ENCODE measurements at places on chromosomes 6 and 20. TPM values are rescaled to one million over a fixed set of nuclear protein-coding genes. Genes with fewer than 3 reads are reported as not detected.

DNA sequence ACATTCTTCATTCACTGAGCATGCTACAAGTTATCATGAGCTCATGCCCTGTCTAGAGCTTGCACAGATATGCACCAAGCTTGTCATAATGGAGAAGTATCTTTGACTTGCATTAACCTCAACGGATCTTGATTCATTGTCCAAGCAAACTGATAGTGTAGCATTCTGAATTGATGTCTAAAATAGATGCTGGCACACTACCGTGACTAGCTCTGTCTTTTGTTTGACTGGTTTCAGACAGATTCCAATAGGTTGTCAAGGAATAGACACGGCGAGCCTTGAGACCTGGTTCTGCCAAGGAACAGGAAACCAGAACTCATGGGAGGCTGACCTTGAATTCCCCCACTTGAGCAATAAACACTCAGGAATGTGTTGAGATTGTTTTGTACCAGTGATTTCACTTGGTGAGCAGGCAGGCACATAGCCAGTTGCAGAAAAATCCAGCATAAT, 1153.1 kb upstream of the GJE1 start:
- DNase-seq, result no peak

- DNase-seq, result no peak
These were observed 205.7 kb downstream of the OTOR start for GRCh38 chr20:16953858-16954257.

DNA sequence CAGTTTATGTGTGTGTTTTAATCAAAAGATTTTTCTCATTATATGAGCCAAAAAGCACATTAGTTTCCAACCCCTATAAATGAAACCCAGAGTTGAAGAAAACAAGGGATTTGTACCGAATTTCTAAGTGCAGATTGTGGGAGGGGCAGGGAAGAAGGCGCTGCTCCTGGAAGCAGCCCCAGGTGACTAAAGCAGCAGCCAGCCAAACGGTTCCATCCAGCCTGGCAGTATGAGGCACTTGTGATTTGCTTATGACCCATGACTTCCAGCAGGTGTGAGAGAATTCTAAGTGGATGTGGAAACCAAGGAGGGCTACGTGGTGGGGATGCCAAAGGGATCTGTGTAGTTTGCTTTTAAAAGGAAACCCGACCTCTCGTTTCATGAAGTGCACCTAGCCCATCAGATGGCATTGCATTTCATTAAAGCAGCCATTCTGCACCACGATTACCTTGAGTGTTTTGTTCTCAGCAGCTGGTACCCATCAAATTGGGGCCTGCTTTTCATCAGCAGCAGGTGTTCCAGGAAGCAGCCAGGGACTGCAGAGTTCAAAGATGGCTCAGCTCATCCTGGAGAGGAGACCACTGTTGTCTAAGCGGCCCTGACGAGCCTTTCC, 79.1 kb downstream of the DTD1 start:
- no peak for DNase-seq

- no peak for DNase-seq
These were observed 45.2 kb upstream of the KLHL31 start for GRCh38 chr6:53710788-53711187.

DNA sequence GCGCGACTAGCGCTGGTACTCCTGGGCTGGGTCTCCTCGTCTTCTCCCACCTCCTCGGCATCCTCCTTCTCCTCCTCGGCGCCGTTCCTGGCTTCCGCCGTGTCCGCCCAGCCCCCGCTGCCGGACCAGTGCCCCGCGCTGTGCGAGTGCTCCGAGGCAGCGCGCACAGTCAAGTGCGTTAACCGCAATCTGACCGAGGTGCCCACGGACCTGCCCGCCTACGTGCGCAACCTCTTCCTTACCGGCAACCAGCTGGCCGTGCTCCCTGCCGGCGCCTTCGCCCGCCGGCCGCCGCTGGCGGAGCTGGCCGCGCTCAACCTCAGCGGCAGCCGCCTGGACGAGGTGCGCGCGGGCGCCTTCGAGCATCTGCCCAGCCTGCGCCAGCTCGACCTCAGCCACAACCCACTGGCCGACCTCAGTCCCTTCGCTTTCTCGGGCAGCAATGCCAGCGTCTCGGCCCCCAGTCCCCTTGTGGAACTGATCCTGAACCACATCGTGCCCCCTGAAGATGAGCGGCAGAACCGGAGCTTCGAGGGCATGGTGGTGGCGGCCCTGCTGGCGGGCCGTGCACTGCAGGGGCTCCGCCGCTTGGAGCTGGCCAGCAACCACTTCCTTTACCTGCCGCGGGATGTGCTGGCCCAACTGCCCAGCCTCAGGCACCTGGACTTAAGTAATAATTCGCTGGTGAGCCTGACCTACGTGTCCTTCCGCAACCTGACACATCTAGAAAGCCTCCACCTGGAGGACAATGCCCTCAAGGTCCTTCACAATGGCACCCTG, 1.6 kb downstream of the TPBG start:
- no peak for DNase-seq

- no peak for DNase-seq
These were observed 34.2 kb downstream of the KATNA1 start for GRCh38 chr6:149614337-149614736.

DNA sequence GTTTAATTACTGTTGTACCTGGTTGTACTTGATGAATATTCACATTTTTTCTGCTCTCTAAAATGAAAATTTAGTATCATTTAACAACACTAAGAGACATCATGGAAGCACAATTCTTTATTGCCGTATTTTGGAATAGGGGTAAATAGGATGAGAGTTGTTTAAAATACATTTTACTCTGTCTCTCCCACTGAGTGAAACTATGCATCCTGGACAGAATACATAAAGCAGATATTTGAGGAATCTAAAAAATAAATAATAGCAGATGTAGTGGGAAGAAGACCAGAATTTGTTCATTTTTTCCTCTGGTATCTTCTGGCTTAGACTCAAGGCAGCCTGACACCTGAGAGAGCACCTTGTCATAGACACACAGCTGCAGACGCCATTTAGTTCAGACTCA, 119.1 kb upstream of the AHI1 start:
- DNase-seq, result no peak

Gene PAQR8
- 234 TPM for total RNA-seq

GRCh38 chr6:95636552-95637431, 59.5 kb downstream of the MANEA start:
- no peak for DNase-seq

GRCh38 chr20:46362921-46363867, 43.2 kb downstream of the ELMO2 start:
- DNase-seq, result peak; percentile 25

DNA sequence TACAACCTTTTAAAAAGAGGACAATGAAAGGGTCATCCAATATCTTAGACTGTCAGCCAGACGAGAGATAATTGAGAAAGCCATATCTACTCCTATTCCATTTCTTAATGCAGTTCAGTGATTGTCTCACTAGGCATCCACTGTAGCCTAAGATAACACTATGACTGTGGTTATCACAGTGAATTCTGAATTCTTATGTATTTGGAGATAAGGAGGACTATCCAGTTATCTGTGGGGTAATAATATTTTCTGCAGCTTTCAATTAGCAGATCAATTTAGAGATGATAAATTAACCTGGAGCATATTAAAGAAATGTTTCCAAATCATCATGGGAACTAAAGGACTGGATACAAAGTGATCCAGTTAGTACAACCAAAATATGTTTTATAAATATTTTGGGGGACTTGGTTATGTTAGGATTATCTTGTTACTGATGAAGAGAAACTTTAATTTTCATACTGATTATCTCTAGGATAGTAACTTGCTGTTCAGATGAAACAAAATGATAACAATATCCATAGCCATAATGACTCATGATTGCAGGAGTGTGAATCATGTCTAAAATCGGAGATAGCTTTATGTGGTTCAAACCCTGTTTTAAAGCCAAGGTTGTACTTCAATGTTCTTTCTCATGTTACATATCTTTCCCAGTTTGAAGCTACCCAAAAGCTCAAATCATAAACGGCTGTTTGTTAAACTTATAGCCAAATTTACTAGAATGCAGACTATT, 1152.0 kb downstream of the HACE1 start:
- no peak for DNase-seq
